ENCODE measurements at places on chromosomes 12 and 14.
A peak's percentile ranks its signal among the peaks of the same experiment; 100 is the strongest.

- DNase-seq: no peak
Measured at GRCh38 chr12:102781117-102781516, 135.9 kb downstream of the PAH start.

DNA sequence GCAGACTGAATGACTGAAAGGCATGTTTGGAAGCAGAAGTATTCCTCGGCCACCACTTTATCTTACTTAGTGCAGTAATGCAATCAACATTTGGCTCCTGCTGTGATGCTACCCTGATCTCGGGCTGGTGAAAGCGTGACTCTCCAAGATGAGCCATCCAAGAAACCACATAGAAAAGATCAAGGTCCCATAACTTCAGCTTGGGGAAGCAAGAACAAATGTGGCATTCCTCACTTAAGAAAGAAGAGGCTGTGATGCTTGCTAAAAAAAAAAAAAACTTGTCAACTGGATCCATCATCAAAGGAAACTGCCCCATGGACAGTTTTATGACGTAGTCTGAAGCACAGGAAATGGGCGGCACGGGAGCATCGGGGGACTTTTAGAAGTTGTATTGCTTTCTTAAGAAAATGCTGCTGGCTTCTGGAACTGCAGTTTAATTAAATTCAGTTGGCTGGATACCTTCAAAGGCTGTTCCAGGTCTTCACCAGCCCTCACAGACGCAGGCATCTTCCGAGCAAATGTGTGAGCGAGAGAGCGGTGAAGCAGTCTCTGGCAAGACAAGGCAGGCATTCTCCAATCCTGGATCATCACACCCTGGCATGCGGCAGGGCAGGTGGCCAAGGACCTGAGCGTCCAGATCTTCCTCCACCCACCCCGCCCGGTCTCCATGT is 38.2 kb upstream of the MAP1LC3B2 start:
- no peak for DNase-seq

- DNase-seq: no peak
Measured at GRCh38 chr14:83828406-83828805, 1701.5 kb upstream of the FLRT2 start.

- no peak for DNase-seq
Measured at GRCh38 chr12:32252199-32253073, 145.8 kb downstream of the BICD1 start.

DNA sequence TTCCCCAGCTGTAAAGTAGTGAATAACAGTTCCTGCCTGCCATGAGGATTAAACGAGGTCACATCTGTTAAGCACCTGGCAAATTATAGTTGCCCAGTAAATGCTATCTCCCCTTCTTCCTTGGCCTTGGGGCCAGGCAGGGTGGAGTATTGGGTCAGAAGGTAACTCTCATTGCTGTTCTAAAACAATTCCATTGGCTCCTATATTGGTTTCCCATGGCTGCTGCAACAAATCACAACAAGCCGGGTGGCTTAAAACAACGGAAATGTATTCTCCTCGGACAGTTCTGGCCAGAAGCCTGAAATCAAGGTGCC is 31.9 kb downstream of the MMAB start:
- DNase-seq: no peak

GRCh38 chr14:62592877-62593276 is 452.4 kb downstream of the KCNH5 start:
- no peak for DNase-seq

GRCh38 chr14:83940253-83940652 is 1589.7 kb upstream of the FLRT2 start:
- DNase-seq: no peak

DNA sequence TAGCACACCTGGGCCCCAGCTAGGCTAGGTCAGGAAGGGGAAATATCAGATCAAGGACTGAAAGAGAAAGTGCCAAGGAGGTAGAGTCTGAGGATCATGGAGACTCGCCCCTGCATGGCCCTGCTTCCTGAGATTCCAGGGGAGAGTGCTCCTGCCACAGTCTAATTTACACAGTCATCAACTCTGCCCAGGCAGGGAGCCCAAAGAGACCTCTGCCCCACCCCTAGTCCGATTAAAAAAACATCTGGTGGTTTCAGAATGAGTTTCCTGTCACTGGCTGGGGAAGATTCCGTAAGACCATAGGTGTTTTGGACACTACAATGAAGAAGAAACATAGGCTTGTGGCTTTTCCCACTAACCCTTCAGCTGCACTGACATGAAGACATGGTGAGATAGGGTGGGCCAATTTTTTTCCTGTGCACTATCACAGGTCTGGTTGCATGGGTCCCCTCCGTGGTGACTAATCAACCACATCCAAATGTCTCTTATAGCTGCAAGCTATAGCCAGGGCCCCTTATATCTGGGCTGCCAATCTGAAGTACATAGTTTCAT is 31.5 kb upstream of the GZMB start:
- no peak for DNase-seq

DNA sequence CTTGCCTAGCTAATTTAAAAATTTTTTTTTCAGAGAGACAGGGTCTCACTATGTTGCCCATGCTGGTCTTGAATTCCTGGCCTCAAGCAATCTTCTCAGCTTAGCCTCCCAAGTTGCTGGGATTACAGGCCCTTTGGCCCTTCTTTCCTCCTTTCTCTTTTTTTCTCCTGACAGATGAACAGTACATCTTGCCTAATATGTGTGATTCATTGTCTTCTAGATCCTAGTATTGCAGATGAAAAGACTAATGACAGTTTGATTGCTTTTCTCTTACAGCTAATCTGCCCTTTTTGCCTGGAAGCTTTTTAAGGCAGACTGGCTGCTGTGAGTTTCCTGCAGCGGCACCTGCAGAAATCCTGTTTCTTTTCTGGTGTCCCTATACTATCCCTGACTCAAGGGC is 12.0 kb downstream of the DEPDC4 start:
- no peak for DNase-seq

GRCh38 chr14:53247596-53248370 is 94.7 kb upstream of the DDHD1 start:
- no peak for DNase-seq

GRCh38 chr12:6965026-6965661 is 5.3 kb downstream of the PHB2 start:
- peak; percentile 90 for DNase-seq

DNA sequence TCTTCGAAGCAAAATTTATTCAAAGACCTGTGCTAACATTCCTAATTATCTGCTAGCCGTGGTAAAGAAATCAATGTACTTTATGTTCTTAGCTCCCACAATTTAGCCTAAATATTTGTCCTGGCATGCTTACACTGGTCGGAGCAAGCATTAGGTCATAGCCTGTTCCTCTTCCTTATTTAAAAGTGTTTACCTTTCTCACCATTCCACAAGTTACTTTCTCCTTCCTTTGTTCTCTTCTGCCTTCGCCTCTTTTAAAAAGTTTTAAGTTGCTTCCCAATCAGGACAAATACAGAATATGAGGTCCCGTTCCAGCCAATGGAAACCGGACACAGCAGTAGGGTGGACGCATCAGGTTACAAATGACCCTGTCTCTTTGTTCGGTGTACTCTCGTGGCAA is 11.6 kb downstream of the CDK2AP1 start:
- DNase-seq: peak; percentile 4

DNA sequence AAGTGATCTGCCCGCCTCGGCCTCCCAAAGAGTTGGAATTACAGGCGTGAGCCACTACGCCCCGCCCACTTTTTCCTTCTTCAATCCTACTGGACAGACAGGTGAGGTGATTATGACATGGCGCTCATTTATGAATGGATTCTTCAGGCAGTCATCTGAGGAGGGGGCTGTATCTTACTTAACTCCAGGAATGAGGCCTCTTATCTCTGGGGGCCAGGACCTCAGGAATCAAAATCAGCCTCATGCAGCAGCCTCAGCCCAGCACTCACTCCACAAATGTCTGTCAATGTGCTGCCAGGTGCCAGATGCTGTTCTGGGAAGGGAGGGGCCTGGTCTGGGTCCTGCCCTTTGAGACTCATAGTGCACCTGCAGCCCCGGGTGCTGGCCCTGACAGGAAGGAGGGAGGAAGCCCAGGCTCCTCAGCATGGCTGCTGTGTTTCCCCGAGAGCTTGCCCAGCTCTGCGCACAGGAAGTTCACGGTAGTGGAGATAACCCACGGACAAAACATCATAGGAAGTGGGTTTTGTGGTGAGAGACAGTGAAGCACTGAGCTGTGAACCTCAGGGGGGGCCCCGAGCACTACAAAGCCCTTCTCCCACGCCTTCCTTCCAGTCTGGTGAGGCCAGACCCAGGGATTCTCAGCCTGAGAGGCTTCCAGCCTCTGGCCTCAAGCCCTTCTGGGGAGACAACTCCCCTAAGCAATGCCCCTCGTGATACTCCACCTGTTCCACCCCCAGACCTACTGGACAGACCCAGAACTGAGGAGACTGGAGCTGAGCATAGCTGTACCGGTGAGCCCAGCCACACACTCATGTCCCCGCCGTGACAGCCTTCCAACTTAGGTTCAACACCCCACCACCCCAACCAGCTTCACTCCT is 22.3 kb downstream of the GALNT6 start:
- no peak for DNase-seq

- DNase-seq: no peak
Measured at GRCh38 chr14:96198430-96199130, 6.1 kb upstream of the BDKRB2 start.

DNA sequence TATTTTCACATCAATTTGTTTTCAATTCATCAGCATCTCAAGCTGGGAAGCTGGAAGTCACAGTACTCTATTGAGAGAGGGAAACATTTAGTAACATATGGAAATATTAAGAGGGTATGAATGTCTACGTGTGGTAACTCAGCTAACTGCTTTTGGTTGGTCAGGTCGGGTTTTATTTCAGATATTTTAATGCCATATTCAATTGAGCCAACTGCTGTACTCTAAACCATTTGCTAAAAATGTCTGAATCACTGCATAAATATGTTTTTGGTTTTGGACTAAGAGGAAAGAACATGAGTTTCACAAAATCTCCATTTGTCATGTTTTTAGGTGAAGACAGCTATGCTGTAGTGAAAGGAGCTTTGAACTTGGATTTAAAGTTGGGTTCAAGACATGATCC is 18.9 kb upstream of the PPFIBP1 start:
- no peak for DNase-seq

- DNase-seq: no peak
Measured at GRCh38 chr12:41311883-41312282, 123.8 kb downstream of the PDZRN4 start.

DNA sequence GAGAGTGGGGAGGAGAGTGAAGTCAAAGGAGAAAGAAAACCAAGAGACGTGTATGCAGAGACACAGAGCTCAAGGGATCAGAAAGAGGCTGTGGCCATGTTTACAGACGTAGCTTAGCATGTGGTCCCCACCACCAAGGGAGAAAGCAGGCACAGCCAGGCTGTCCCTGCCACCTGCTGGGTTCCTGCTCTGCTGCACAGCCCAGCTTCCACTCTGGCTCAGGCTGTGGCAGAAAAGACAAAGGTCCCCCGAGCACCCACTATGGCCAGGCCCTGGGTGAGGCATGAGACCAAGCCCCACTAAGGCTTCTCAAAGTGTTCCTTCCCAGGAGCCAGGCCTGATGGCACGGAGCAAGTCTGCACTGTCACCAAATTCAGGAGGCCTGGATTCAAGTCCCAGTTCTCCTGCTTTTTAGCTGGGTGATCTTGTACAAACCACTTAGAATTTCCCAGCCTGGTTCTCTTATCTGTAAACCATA is 25.9 kb upstream of the COL2A1 start:
- DNase-seq: no peak

- DNase-seq: peak; percentile 18
Measured at GRCh38 chr12:78392918-78393317, 471.7 kb upstream of the SYT1 start.

- no peak for DNase-seq
Measured at GRCh38 chr14:34971801-34972200, 11.0 kb upstream of the SRP54 start.

DNA sequence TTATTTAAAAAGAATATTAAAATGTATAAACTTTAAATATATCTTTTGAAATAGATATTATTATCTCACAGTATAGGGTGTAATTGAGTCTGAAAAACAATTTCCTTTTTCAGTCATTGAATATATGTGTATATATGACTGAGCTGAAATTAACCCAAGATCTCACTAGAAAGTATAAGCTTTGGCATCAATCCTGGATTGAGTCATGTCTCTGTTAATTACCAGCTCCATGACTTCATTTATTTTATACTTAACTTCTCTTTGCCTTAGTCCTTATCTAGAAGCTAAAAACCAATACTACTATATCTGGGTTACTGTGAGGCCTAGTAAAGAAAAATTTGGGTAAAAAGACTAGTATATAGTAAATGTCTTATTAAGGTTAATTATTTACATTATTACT is 1020.3 kb downstream of the LRFN5 start:
- no peak for DNase-seq

DNA sequence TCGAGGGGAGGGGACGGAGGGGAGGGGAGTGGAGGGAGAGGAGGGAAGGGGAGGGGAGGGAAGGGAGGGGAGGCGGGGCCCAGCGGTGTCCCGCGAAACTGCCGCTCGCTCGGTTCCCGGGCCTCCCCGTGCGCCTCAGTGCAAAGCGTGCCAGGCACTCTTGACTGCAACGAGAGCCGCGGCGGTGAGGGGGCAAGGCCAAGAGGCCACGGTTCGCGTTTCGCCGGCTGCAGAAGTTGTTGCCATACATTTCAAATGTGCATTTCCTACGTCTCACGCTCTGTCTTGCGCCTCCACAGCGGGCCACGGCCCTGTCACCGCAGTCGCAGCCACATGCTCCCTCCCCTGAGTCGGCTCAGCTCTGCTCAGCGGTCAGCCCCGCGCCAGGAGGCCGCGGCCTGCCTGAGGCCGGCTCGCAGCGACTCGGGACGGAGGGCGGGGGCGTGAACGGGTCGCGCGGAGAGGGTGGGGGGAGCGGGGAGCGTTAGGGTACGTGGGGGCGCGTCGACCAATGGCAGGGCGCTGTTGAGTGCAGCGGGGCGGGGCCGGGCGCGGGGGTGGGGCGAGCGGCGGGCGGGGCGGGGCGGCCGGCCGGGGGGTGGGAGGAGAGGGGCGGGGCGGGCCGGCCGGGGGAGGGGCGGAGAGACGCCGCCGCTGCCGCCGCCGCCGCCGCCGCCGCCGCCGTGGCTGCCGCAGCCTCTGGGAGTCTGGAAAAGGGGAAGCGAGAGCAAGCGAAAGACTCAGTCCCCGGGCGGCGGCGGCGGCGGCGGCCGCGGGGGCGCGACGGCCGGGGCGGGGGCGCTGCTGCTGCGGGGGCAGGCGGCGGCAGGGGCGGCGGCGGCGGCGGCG is at the start of gene PPP2R5C:
Gene PPP2R5C, plus strand, starts transcription at position 678 of the 849 bp plus-strand sequence. CDS start 185 bp downstream, outside the sequence.
- peak; percentile 91 for DNase-seq

- no peak for DNase-seq
Measured at GRCh38 chr12:23947395-23947794, 2.1 kb downstream of the SOX5 start.

- peak; percentile 86 for DNase-seq
Measured at GRCh38 chr12:103840876-103841689, at the start of gene NT5DC3. NT5DC3 (minus strand) TSS chr12:103841234; CDS start chr12:103841156, 78 bp downstream.

- no peak for DNase-seq
Measured at GRCh38 chr12:23221066-23221465, 596.1 kb downstream of the ETNK1 start.

All from ovary (tissue), 10 donors.